Lower lobe of right lung (tissue), 2 donors: ENCODE measurements at places on chromosomes 7 and 10.
A peak's percentile ranks its signal among the peaks of the same experiment; 100 is the strongest.

- no peak for DNase-seq
Measured at GRCh38 chr7:150940431-150941102, 37.6 kb downstream of the KCNH2 start.

DNA sequence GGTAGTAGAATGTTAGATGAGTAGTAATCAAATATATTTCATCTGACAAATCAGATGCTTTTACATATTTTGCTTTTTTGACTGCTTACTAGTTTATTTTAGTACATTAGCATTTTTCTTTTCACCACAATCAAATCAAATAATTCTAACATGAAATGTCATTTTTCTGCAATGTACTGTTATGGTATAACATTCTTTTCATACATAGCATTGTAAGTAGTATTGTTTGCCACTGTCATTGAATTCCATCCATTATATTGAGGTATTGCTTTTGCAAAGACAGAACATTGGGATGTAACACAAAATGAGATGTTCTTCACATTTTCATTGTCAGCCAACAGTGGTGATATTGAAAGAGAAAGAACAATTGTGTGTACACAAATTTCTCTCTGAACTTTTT, 107.4 kb downstream of the TRIL start:
- no peak for DNase-seq

DNA sequence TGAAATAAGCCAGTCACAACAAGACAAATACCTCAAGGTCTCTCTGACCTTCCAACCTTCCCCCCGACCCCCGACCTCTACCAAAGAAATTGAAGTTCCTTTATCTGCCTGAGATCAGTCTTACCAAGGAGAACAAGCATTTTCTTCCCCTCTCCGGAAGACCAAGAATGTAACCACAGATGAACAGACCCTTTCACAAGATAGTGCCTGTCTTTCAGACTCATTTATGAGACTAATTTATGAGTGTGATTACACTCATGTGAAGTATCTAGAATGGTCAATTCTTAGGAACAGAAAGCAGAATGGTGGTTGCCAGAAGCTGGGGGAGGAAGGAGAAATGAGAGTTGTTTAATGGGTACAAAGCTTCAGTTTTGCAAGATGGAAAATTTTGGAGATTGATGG, 108.9 kb upstream of the MKLN1 start:
- no peak for DNase-seq

DNA sequence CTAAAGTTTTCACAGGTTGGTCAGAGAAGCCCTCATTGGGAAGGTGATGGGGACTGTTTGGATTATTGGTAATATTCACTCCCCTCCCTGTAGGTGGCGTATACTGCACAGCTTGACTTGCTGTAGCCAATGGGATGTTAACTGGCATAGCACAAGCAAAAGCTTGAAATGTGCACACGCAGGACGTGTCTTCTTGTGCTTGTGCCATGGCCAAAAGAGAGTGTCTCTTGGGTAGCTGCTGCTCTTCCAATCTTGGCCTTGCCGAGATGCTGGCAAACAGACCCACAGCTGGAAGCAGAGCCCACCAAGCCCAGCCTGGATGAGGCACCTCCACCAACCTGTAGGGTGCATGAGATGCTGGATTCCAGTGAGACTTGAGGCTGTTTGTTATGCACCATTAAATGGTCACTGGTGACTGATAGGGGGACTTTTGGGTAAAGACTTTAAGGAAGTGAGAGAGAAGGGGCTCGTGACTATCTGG, 266.0 kb downstream of the GRID1 start:
- DNase-seq = no peak

DNA sequence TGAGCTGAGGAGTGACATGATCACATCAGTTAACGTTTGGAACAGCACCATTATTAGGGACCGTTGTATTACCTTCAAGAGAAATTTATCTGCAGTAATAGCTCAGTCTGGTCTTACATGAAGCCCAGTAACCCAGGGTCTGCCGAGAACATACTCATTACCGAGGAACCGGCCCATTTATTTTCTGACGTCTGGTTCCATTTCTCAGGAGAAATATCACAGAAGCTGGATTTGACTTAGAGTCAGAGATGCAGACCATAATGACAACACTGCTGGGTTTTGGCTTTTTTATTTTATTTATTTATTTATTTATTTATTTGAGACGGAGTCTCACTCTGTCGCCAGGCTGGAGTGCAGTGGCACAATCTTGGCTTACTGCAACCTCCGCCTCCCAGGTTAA, 163.1 kb downstream of the CCDC3 start:
- no peak for DNase-seq

DNA sequence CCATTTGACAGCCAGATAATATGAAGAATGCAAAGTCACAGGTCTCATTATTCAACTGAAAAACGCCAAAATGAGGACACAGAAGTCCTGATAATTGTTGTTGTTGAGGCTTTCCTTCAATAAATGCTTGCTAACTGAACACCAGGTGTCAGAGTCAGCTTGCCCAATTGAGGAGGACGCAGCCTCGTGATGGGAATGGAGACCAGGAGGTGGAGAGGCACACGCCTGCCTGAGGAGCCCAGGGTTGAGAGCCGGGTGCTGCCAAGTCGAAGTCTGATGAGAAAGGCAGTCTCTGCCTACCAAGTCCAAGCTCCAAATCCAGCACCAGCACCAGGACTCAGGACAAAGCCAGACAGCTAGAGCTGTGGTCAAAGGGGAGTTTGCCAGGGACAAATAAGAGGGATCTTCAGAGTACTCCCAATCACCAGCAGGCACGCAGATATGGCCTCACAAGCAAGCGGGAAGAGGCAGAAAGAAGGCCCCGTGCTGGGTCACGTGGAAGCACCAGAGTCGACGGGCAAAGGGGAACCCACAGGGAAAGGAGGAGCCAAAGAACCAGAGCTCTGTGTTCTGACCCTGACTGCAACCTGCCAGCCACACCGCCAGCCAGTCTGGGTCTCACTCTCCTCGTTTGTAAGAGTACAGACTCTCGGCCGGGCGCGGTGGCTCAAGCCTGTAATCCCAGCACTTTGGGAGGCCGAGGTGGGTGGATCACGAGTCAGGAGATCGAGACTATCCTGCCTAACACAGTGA, 47.6 kb downstream of the VOPP1 start:
- peak; percentile 66 for DNase-seq

DNA sequence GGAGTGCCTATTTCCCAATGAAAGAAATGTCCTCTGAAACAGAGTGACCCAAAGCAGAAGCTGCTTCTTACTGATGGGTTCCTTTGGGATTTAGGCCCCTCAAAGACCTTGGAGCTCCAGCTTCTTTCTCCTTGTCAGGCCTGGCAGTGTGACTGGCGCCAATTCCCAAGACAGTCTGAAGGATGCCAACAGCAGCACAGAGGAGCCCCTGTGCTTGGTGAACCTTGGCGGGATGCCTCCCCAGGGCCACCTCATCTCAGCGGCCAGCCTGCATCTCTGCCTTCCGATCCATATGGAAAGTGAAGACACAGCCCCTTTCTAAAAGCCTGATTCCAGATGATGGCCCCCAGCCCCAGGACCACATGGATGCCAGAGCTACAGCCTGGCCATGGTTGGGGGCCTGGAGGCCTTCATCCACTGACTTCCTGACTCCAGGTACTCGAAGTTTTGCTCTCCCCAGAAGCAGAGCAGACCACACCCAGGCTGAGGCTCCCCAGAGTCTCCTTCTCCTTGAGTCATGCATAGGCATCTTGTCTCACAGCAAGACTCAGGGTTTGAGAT, 45.4 kb downstream of the FBXW4 start:
- no peak for DNase-seq

DNA sequence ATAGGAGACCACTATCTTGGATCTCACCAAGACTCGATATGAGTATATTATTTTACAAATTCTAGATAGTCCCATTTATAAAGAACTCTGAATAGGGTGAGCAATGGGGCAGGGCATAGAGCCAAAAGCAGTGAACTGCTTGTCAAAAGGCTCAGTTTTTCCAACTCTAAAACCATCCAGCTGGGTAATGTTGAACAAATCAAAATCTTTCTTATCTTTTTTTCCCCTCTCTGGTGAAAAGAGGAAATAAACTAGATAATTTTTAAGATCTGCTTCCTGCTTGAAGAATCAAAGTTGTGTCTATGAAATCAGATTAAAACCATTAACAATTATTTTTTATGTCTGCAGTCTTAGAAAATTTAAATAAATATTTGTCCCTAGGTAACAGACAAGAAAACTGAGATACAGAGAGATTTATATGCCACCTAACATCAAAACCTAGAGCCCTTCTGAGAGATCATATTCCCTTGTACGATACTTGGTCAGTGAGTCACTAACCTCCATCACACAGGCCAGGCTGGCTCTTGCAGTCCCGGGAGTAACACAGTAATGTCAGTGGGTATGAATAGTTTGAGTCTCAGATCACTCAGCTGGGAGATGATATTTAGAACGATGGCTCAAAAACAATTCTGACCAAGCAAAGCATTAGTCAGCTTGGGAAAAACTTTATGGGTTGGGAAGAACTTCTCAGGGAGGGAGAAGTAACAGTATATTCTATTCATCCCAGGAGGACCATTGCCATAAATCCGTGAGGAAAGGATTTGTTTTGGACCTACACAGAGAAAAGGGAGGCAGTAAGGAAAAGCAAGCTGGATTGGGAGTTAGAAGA, 178.8 kb downstream of the REEP3 start:
- no peak for DNase-seq

GRCh38 chr10:11195623-11196022, 178.0 kb downstream of the CELF2 start:
- no peak for DNase-seq
